ENCODE measurements at places on chromosomes 1 and 21.

GRCh38 chr1:28887419-28887834 lies 26.9 kb upstream of the EPB41 start:
- DNase-seq = peak; percentile 45

- no peak for DNase-seq
Measured at GRCh38 chr1:236639686-236640085, 35.4 kb upstream of the HEATR1 start.

DNA sequence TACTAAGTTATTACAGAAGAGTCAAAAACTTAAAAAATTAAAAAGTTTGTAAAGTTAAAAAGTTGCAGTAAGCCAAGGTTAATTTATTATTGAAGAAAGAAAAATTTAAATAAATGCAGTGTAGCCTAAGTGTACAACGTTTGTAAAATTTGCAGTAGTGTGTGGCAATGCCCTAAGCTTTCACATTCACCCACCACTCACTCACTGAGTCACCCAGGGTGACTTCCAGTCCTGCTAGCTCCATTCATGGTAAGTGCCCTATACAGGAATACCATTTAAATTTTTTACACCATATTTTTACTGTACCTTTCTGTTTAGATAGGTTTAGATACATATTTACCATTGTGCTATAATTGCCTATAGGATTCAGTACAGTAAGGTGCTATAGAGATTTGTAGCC lies 88.6 kb downstream of the CTH start:
- DNase-seq = no peak

DNA sequence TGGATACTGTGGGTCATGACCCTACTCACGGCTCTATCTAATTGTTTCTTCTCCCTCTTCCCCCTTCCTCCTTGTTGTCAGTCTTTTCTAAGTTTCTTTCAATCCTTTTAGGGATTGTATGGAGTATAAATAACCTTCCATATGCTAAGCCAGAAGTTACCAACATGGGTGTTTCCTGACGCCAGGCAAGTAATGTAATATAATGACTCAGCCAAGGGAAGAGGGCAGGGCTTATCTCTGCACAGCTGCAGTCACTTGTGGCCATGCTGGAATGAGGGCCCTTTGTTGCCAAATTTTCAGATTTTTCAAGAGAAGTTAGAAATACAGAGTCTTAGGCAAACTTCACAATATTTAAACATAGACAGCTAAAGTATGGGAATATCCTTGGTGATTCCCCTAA lies 194.6 kb downstream of the ST6GALNAC3 start:
- no peak for DNase-seq

- DNase-seq = no peak
Measured at GRCh38 chr1:78052685-78053405, 7.1 kb downstream of the GIPC2 start.

- DNase-seq = peak; percentile 78
Measured at GRCh38 chr1:48093696-48094528, 96.7 kb upstream of the TRABD2B start.

GRCh38 chr1:177088966-177089365 lies 75.5 kb downstream of the ASTN1 start:
- DNase-seq = no peak

All from endothelial cell (in vitro differentiated cells).